ENCODE measurements at places on chromosomes 1 and 21.

DNA sequence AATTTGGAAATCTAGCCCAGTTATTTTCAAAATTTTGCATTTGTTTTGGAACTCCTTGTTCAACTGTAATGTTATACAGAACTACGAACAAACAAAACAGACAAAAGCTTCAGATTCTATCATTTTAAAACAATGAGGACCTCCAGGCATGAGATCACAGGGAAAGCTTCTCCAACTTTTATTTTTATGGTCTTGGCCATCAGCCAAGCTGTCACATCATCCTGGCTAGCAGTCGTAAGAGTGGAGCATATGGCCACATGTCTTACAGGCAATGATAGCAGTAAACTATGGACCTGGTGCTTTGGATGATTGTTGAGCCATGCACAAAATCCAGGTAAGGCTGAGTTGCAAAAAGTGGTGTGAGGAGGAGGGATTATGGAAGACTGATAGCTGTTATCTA lies 299.6 kb downstream of the LMX1A start:
- DNase-seq, result no peak

- DNase-seq, result no peak
Observed at GRCh38 chr1:198079432-198079951, 77.3 kb upstream of the NEK7 start.

DNA sequence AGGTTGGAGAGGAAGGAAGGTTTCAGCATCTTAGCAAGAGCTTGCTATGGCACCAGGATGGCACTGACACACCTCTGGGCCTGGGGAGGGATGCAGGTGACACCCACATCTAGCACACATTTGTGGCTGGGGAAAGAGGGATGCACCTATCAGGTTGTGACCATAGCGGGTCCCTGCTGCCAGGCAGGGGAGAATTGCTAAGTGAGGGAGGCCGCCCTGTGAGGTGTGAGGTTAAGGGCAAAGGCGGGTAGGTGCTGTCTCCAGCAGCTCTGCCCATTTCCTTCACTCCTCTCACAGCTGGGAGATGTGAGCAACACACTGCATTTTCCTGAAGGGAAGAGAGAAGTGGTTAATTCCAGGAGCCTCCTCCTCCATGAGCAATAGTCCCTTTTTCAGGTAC lies 83.2 kb upstream of the TLR5 start:
- no peak for DNase-seq

DNA sequence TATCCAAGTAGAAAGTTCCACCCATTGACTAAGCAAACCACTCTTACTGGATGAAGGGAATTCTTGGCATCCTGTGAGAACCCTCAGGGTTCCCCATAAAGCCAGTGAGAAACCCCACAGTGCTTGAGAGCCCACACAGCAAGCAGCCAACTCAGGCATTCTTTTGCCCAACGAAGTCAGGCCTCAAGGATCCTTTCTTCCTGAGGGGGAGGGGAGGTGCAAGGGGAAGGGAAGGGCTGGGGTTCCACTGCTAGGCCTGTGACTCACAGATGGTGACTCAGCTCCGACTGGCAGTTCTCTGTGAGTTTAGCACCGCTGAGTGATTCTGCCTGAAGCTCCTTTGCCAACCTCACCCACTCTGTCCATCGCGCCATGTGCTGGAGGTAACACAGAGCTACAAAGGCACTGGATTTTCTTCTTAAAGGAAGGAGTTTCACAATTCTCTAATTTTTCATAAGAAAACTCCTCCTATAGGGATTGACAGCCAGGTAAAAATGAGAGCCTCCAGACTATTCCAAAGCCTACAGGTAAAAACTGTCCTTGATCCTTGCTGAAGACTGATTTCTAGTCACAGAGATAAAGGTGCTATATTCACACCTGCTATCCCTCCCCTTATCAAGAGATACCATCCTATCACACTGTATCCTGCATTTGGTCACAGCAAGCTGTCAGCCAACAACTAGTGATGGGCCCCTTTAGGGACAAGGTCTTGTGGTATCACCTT lies 4.8 kb downstream of the ENO1 start:
- peak; percentile 99 for DNase-seq

GRCh38 chr21:33123374-33124123 lies 53.6 kb downstream of the OLIG1 start:
- no peak for DNase-seq

DNA sequence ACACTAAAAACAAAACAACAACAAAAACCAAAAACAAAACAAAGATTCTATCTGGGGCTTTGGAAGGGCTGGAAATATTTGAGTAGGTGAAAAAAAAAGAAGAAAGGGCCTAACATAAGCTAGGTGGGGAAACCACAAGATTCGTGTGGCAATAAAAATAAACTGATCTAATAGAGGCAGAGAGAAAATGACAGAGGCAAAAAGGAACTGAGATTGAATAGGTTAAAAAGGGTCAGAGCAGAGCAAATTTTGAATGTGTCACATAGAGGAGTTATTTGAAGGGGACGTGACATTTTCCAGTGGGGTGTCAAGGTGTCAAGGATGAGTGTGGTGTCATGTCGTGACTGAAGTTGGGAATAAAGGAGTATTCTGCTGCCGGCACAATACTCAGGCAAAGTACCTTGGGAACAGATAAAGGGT lies 65.2 kb upstream of the RALGPS2 start:
- DNase-seq, result no peak

GRCh38 chr21:38679534-38679933 lies 126.2 kb upstream of the ETS2 start:
- peak; percentile 72 for DNase-seq

DNA sequence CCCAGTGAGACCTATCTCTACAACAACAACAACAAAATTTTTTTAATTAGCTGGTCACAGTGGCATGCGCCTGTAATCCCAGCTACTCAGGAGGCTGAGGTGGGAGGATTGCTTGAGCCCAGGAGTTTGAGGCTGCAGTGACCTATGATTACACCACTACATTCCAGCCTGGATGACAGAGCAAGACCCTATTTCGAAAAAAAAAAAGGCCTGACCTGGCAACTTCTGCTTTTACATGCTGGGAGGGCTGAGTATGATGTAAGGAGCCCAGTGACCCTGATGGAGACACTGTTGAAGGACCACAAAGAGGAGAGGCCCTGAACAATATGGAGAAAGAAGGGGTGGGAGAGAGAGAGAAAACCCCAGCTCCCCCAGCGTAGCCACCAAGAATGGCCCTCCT lies 9.2 kb upstream of the VPS26C start:
- DNase-seq, result no peak

Data from astrocyte of the spinal cord (primary cell).